ENCODE measurements at places on chromosomes 5 and 9.

DNA sequence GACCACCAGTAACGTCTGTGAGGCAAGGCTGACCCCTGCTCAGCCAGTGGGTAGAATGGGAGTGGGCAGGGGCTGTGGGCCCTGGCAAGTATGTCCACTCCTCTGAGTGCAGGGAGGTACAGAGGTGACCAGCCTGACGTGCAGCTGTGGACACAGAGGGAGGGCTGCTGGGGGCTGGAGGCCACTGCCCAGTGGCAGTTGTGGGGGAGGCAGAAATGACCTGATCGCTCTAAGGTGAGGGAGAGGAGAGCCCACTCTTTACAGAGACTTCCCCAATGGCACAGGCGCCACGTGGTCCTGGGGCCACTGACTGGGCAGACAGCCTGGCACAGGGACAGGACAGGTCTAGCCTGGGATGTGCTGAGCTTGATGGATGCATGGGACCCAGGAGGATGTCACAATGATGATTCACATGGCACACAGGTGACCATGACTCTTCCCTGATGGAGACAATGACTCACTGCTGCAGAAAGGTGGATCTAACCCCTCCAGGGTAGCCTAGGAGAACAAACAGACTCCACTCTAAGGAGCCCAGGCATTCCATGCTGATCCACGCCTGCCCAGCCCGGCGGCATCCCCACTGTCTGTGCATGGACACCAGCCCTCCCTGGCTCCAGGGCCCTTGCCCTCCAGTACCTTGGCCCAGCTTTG, 7.7 kb downstream of the LPCAT1 start:
- peak; percentile 34 for DNase-seq

GRCh38 chr5:41012318-41012717, 58.8 kb downstream of the MROH2B start:
- no peak for DNase-seq

DNA sequence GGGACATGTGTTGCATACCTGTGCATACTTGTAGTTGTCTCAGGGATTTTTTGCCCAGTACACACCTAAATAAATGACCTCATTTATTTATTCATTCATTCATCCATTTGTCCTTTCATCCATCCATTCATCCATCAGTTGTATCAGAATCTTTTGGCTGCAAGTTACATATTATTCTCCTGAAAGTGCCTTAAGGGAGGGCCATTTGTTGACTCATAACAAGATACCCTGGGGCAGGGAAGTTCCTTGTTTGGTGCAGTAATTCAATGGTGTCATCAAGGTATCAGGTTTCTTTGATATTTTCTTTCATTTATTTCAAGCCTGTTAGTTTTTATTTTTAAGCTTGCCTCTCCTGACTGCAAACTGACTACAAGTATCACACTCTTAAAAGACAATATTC, 597.9 kb upstream of the TLE4 start:
- DNase-seq = no peak

DNA sequence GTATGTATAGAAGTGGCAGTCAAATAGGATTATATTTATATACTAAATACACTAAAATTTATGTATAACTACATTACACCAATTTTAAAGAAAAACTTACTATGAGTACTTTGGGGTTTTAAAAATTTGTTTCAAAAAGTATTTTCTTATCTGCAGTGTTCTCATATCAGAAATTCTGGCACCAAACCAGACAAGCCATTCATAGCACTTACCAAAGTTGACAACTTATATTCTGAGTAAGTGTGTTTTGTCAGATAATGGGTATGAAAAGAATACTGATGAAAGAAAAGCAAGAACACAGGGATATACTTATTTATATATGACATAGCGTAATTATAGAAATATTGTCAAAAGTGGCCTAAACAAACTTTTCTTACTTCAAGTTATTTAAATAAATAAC, 67.5 kb downstream of the SPEF2 start:
- DNase-seq = no peak

GRCh38 chr5:66849803-66850202, 253.6 kb downstream of the MAST4 start:
- DNase-seq = no peak

DNA sequence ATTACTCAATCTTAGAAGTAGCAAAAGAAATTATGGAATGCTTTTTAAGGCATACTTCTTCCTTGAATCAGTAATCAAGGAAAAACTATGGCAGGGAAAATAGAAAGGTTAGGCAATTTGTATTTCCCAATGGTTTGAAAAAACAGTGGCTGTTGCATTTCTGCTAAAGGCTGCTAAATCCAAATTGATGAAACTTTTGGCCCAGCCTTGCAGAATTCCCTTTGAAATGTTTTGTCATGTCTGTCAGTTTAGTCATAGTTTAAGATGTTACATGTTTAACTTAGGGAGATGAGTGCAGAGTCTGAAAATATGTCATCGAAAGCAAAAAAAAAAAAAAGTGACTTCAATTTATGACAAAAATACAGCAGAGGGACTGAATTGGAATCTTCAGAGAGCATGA, 878.9 kb upstream of the WWC1 start:
- DNase-seq = no peak

GRCh38 chr5:162496100-162496808, 428.7 kb downstream of the GABRG2 start:
- DNase-seq = no peak

- no peak for DNase-seq
Measured at GRCh38 chr5:78065663-78066062, 228.8 kb downstream of the AP3B1 start.

GRCh38 chr9:116387934-116388698, 234.5 kb downstream of the PAPPA start:
- DNase-seq = no peak

GRCh38 chr9:135531096-135531495, 9.9 kb downstream of the LCN1 start:
- DNase-seq = no peak

DNA sequence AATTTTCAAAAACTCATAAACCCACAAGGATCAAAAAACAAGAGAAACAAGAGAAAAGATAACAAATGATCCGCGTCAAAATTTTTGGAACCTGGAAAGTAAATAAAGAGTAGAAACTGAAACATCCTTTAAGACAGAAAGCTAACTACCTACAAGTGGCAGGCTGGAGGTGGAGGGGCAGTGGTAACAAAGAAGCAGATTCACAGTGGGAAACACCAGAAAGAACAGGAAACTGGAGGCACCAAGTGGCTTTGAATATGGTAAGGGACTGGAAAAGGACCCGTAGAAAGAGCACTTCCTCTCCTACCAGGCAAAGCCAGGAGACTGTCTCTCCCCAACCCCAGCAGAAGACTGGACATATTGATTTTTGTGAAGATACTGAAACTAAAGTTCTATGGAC, 100.6 kb upstream of the TARS1 start:
- no peak for DNase-seq

- DNase-seq = no peak
Measured at GRCh38 chr5:167453246-167454030, 838.0 kb upstream of the WWC1 start.

DNA sequence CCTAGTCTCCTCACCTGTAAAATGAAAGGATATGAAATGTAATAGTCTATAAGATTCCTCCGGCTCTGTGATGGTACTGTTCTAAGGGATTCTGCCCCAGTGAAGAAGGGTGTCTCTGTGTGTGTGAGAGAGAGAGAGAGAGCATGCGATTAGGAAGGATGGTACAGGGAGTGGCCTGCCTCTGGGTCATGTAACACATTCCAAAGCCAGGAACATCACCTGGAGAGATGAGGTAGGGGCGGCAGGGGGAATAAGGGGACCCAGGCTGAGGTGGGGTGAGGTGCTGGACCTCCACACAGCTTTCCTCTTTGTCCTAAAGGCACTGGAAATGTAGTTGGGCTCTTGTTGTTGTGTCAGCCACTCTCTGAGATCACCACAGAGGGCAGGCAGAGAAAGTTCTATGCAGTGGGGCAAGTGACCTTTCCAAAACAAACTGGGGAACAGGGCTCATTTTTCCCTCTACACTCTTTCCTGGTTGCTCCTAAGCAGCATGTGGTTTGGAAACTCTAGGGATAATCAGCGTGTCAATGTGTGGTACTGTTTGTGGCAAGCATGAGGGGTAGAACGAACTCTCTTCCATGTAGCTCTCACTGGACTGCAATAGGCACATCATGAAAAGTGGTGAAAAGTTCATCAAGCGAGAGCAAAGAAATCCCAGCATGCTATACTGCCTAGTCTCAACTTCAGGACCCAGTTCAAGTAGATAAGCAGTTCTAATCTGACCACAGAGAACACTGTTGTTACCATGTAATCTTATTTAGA, 65.0 kb downstream of the SEMA6A start:
- DNase-seq = no peak

GRCh38 chr9:104748359-104749031, 1.0 kb downstream of the NIPSNAP3A start:
- DNase-seq = no peak

GRCh38 chr5:156326718-156327259, at the start of gene SGCD:
Gene SGCD, plus strand, starts transcription at chr5:156327164.
- no peak for DNase-seq

DNA sequence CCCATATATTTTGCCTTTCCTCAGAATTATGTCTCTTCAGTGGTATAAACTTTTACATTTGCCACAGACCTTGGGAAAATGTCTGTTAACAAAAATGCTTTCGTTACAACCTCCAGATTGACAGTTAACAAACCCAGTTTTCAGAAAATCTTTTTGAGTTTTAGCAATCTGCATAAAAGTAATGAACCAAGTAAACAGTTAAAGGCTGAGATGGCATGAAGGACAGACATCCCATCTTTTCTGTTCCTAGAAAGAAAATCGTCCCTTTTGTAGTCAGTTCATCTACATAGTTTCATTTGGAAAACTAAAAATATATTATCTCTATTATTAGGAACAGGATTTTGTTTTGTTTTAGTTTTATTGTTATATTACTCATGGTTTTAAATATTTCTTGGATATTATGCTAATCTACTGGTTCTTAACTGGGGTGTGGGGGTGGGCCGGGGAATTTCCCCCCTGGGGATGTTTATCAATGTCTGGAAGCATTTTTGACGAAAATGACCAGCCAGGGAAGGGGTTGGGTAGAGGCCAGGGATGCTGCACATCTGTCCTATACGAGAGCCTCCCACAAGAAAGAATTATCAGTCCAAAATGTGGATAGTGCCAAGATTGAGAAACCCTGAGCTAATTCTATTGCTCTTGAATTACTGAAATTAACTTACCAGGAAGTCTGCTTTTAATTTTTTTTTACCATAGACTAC, 11.9 kb downstream of the FYB1 start:
- DNase-seq = no peak

DNA sequence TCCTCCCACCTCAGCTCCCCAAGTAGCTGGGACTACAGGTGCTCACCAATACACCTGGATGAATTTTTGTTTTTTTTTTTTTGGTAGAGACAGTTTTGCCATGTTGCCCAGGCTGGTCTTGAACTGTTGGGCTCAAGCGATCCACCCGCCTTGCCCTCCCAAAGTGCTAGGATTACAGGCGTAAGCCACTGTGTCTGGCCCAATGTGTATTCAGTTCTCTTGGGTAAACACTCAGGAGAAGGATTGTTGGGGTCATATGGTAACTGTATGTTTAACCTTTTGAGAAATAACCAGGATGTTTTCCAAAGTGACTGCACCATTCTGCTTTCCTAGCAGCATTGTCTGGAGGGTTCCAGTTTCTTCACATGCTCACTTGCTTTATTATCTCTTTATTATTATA, 67.4 kb downstream of the TNPO1 start:
- no peak for DNase-seq

DNA sequence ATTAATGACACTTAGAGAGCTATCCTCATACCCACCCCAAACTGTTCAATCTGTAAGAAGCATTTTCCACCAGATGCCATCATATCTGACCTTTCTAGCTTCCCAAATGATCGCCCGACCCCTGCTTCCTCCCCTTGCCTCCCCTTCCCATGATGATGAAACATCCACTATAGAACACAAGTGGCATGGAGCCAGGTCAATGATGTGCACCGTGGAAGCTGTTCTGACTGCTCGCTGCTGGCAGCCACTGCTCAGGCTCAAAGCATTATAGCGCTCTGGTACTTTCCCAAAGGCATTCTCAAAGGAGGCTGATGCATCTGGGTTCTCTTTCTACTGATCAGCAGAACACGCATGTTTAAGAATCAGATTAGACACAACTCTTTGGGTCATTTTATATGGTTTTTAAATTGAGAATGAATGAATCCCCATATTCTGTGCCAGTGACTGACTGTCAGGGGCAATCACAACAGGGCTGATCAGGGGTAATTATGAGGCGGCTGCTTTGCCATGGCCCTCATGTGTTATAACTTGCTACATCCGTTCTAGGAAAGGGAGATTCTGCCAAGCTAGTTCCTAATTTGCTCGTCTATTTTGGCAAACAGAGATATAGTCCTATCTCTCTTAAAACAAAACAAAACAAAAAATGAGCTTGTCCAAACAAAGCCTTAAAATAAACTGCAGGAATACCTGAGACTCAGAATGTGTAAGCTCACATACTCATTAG, 343.7 kb downstream of the ENC1 start:
- DNase-seq = no peak

DNA sequence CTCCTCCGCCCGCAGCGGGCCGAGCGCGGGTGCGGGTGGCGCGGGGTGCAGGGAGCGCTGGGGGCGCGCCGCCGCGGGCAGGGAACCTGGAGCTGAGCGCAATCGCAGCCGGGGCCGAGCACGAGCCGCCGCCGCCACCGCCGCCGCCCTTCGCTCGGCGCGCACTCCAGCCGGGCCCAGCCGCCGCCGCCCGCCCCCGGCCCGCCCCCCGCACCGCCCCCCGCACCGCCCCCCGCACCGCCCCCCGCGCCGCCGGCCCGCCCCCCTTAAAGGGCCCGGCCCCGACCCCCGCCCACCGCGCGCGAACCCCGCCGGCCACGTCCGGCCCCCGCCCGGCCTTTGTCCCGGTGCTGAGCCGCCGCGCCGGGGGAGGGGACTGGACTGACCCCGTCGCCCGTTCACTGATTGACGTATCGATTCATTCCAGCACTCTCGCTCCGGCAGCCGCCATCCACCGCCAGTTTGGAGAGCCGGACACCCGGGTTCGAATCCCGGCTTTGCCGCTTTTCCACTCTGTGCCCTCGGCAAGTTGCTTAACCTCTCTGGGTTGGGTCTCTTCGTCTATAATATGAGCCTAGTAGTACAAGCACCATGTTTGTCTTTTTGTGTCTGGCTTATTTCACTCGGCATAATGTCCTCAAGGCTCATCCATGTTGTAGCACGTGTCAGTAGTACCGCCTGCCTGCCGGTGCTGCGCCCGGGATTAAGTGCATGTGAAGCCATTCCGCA, at the start of gene SH3PXD2B:
SH3PXD2B (minus strand) TSS at position 168 of the 729 bp plus-strand sequence. CDS start 173 bp downstream, outside the sequence.
- peak; percentile 85 for DNase-seq

DNA sequence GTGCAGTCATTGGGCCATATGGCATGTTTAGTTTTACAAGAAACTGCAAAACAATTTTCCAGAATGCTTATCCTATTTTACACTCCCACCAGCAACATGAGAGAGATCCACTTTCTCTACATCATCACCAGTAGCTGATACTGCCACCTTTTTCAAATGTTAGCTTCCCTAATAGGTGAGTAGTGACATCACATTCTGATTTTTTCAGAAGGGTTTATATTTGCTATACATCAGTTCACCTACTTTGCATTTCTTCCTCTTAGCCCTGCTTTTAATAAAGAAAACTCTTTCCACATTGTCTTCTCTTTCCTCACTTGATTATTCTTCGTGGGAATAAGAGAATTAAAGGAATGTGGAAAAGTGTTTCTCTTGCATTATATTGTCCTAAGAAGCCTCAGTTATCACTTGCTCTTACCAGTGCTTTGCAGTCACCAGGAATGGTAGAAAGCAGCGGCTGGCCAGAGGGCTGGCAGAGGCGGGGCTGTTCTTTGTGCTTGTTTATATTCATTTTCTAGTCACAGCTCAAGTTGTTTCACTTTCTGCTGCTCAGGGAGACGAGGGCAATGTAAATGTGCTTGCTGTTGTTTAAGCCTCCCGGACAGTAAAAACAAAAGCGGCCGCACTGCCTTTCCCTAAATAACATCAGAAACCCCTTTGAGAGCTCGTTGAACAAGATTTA, 164.8 kb downstream of the HSD17B3 start:
- DNase-seq = no peak

GRCh38 chr9:133711428-133712220, 26.5 kb downstream of the SARDH start:
- DNase-seq = peak; percentile 34

Data from Calu3 (cell line).